Immature natural killer cell (primary cell): ENCODE measurements at places on chromosomes 12 and 14.

- no peaks in the 10 kb centered on the region for H3K4me1 ChIP-seq
- no peak overlapping the region for H3K27ac ChIP-seq
- H3K4me3 ChIP-seq = no peak overlapping the region
- DNase-seq = no peak
- H3K36me3 ChIP-seq = peaks cover 3% of the 10 kb centered on the region
Measured at GRCh38 chr12:3795066-3795465, 42.2 kb upstream of the CRACR2A start.

DNA sequence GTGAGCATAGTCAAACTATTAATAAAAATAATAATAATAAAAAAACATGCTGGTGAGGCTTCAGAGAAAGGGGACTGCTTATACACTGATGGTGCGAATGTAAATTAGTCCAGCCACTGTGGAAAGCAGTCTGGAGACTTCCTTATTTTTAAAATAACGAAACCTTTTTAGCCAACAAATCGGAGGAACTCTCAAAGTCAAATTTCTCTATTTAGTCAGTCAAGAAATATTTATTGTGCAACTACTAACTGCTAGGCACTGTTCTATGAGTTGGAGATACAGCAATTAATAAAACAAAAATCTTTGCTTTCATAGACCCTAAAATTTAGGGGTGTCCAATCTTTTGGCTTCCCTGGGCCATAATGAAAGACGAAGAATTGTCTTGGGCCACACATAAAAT, 10.8 kb downstream of the TAOK3 start:
- H3K4me3 ChIP-seq = no peak overlapping the region
- no peaks in the 10 kb centered on the region for H3K36me3 ChIP-seq
- H3K27me3 ChIP-seq = no peaks in the 10 kb centered on the region
- H3K4me1 ChIP-seq = peaks cover 51% of the 10 kb centered on the region
- no peak for DNase-seq

- H3K27me3 ChIP-seq = peaks cover 4% of the 10 kb centered on the region
- H3K27ac ChIP-seq = no peak overlapping the region
- H3K4me1 ChIP-seq = peaks cover 7% of the 10 kb centered on the region
- DNase-seq = no peak
- no peaks in the 10 kb centered on the region for H3K36me3 ChIP-seq
Measured at GRCh38 chr14:92953526-92953925, 30.6 kb downstream of the CHGA start.

GRCh38 chr12:8156416-8156815, 399 bp upstream of the ZNF705A start:
- no peaks in the 10 kb centered on the region for H3K36me3 ChIP-seq
- no peak overlapping the region for H3K27ac ChIP-seq
- H3K27me3 ChIP-seq = peaks cover 8% of the 10 kb centered on the region
- no peak for DNase-seq
- no peaks in the 10 kb centered on the region for H3K4me1 ChIP-seq
- H3K4me3 ChIP-seq = no peak overlapping the region

- peak overlapping the region; percentile 88 for H3K27ac ChIP-seq
- peak overlapping the region; percentile 94 for H3K4me3 ChIP-seq
- H3K27me3 ChIP-seq = peaks cover 22% of the 10 kb centered on the region
- DNase-seq = peak; percentile 68
Measured at GRCh38 chr12:6534945-6535696, 804 bp downstream of the GAPDH start.

GRCh38 chr12:51717326-51717925, 126.4 kb downstream of the SCN8A start:
- peaks cover 12% of the 10 kb centered on the region for H3K4me1 ChIP-seq
- H3K27me3 ChIP-seq = peaks cover 10% of the 10 kb centered on the region
- no peak overlapping the region for H3K27ac ChIP-seq

DNA sequence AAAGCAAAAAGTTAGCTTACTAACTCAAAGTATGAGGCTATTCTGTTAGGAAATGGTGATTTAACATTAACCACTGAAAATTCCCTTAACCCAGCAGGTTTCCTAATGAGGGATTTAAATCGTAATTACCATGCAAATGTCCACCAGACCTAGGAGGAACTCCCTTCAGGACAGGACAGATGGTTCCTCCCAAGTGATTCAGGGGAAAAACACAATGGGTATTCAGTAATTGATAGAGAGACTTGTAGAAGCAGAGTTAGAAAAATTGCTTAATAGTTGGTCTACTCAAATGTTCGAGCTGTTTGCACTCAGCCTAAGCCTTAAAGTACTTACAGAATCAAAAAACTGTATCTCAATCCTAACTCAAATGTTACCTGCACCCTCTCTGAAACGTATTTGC, 21.6 kb downstream of the RERGL start:
- no peak overlapping the region for H3K4me3 ChIP-seq
- H3K36me3 ChIP-seq = no peaks in the 10 kb centered on the region
- no peaks in the 10 kb centered on the region for H3K4me1 ChIP-seq
- DNase-seq = no peak

- peaks cover 9% of the 10 kb centered on the region for H3K36me3 ChIP-seq
- DNase-seq = no peak
- no peaks in the 10 kb centered on the region for H3K4me1 ChIP-seq
- no peak overlapping the region for H3K4me3 ChIP-seq
- no peak overlapping the region for H3K27ac ChIP-seq
- H3K27me3 ChIP-seq = peaks cover 4% of the 10 kb centered on the region
Measured at GRCh38 chr12:94561943-94562411, 88.4 kb downstream of the TMCC3 start.

DNA sequence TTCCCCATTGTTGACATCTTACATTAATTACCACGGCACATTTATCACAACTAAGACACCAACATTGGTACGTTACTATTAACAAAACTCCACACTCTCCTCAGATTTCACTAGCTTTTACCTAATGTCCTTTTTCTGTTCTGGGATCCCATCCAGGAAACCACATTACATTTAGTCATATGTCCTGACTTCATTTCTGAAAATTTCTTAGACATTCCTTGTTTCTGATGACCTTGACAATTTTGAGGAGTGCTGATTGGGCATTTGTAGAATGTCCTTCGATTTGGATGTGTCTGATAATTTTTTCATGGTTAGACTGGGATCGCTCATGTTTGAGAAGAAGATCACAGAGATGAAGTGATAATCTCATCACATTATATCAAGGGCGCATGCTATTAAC, 34.6 kb upstream of the ACSM4 start:
- no peaks in the 10 kb centered on the region for H3K4me1 ChIP-seq
- DNase-seq = no peak
- no peak overlapping the region for H3K27ac ChIP-seq
- no peaks in the 10 kb centered on the region for H3K36me3 ChIP-seq
- H3K4me3 ChIP-seq = no peak overlapping the region
- H3K27me3 ChIP-seq = no peaks in the 10 kb centered on the region

- H3K4me1 ChIP-seq = no peaks in the 10 kb centered on the region
- H3K36me3 ChIP-seq = no peaks in the 10 kb centered on the region
- peaks cover 7% of the 10 kb centered on the region for H3K27me3 ChIP-seq
- H3K27ac ChIP-seq = no peak overlapping the region
Measured at GRCh38 chr14:92328664-92329255, 5.8 kb downstream of the SLC24A4 start.

- peaks cover 5% of the 10 kb centered on the region for H3K27me3 ChIP-seq
- DNase-seq = peak; percentile 7
- no peak overlapping the region for H3K27ac ChIP-seq
- no peaks in the 10 kb centered on the region for H3K4me1 ChIP-seq
- H3K36me3 ChIP-seq = no peaks in the 10 kb centered on the region
- no peak overlapping the region for H3K4me3 ChIP-seq
Measured at GRCh38 chr12:2291182-2291832, 238.5 kb downstream of the CACNA1C start.

DNA sequence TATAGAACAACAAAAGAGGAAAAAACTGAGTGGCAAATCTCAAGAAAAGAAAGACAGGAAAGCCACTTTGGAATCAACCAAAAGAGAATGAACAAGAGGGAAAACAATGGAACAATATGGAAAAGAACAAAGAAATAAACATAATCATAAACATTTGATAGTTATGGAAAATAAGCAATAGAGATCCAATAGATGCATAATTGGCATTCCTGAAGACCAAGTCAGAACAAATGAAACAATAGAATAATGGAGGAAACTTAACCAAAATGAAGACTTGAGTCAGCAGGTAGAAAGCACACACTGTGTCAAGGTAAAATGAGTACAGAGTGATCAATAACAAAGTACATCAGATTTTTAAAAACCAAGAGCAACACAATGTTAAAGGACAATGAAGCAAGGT, 10.1 kb upstream of the RPS6KA5 start:
- no peak overlapping the region for H3K27ac ChIP-seq
- peaks cover 49% of the 10 kb centered on the region for H3K4me1 ChIP-seq
- H3K4me3 ChIP-seq = no peak overlapping the region
- H3K27me3 ChIP-seq = peaks cover 13% of the 10 kb centered on the region

GRCh38 chr12:131751335-131751734, 40.4 kb downstream of the SFSWAP start:
- no peak overlapping the region for H3K27ac ChIP-seq
- H3K4me1 ChIP-seq = peaks cover 8% of the 10 kb centered on the region
- H3K27me3 ChIP-seq = no peaks in the 10 kb centered on the region
- H3K4me3 ChIP-seq = no peak overlapping the region

- no peaks in the 10 kb centered on the region for H3K4me1 ChIP-seq
- no peaks in the 10 kb centered on the region for H3K27me3 ChIP-seq
- no peak overlapping the region for H3K27ac ChIP-seq
- no peak overlapping the region for H3K4me3 ChIP-seq
- no peak for DNase-seq
Measured at GRCh38 chr14:83491091-83491490, 1957.4 kb upstream of the SEL1L start.

DNA sequence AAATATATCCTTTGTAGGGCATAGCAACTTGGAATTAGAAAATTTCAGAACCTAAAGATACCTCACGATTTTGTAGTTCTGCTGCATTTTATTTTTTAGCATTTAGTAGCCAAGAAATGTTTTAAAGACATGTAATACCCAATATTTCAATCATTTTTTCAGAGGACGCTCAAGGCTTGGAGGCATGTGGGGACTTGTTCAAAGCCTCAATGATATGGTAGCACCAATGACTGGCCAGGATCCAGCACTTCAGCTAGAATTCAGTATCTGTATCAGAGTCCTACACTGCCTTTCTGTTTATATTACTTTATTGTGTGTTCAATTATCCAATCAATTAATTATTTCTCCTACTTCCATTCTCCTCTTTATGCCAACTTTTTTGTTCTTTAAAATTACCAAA, 154.8 kb upstream of the NEDD1 start:
- no peak overlapping the region for H3K4me3 ChIP-seq
- no peaks in the 10 kb centered on the region for H3K36me3 ChIP-seq
- no peaks in the 10 kb centered on the region for H3K4me1 ChIP-seq
- no peaks in the 10 kb centered on the region for H3K27me3 ChIP-seq
- H3K27ac ChIP-seq = no peak overlapping the region

DNA sequence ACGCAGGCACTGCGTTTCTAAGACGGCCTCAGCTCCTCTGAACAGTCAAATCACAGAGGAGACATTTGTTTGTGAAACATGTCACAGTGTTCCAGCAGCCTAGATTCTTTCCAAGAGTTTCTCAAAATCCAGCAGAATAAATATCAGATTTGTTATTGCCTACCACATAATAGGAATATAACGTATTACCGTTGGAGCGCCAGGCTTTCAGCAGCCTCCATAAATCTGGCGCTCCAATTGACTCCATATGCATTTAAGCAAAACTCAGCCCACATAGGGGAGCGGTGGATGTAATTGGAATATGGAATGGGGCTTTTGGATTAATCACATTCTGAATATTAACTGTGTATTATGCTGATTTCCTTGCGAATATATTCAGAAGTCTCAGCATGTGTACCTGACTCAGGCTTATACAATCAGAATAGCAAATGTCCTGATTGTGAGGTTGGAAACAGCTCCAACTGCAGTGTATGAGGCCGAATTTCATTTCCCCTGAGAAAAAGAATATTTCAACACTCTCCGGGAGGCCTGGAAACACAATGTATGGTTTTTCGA, 174.0 kb downstream of the ASCL4 start:
- no peak overlapping the region for H3K27ac ChIP-seq
- no peak for DNase-seq
- no peak overlapping the region for H3K4me3 ChIP-seq
